Renal cortex interstitium (tissue), 15 donors: ENCODE measurements at places on chromosomes 12 and 14.

GRCh38 chr14:74942181-74942580 is 13.2 kb downstream of the PGF start:
- no peak for DNase-seq

- DNase-seq, result no peak
Measured at GRCh38 chr14:63938198-63939005, 85.6 kb downstream of the SYNE2 start.

- no peak for DNase-seq
Measured at GRCh38 chr14:93926245-93926872, 785 bp upstream of the FAM181A start.

GRCh38 chr12:52441320-52441911 is 7.2 kb upstream of the KRT75 start:
- DNase-seq, result no peak

GRCh38 chr14:32784405-32784804 is 154.3 kb upstream of the NPAS3 start:
- no peak for DNase-seq

GRCh38 chr14:95418858-95419257 is 97.6 kb downstream of the SYNE3 start:
- DNase-seq, result no peak
